ENCODE measurements at places on chromosomes 1 and 21. TPM values are rescaled to one million over a fixed set of nuclear protein-coding genes. Genes with fewer than 3 reads are reported as not detected.

GRCh38 chr1:3664700-3665375 is 12.5 kb downstream of the TP73 start:
- DNase-seq, result no peak

- no peak for DNase-seq
Observed at GRCh38 chr21:41671859-41672542, 94.9 kb downstream of the RIPK4 start.

The C1orf141 gene
- total RNA-seq, result not detected

The SLC30A2 gene
- 1.3 TPM for total RNA-seq
